Smooth muscle cell of the pulmonary artery (primary cell): ENCODE measurements at places on chromosomes 12 and 14. TPM values are rescaled to one million over a fixed set of nuclear protein-coding genes. Genes with fewer than 3 reads are reported as not detected.

SNW1 gene
- total RNA-seq, result 31.3 and 41.9 TPM in 2 replicates

ANO4 gene
- 0.26 and 1.2 TPM in 2 replicates for total RNA-seq

CYP27B1 gene
- 0.20 and 0.79 TPM in 2 replicates for total RNA-seq

DNAI7 gene
- total RNA-seq, result 0.20 and 0.53 TPM in 2 replicates

RNU4-1 gene
- under 0.01 TPM in 1 of 2 replicates, not detected in the other for total RNA-seq

KCNA1 gene
- total RNA-seq, result 0.33 TPM in 1 of 2 replicates, not detected in the other

CPNE6 gene
- total RNA-seq, result not detected in 2 replicates
